ENCODE measurements at places on chromosomes 2 and 18.

GRCh38 chr2:235551965-235552364 is 58.1 kb downstream of the AGAP1 start:
- no peak for DNase-seq

DNA sequence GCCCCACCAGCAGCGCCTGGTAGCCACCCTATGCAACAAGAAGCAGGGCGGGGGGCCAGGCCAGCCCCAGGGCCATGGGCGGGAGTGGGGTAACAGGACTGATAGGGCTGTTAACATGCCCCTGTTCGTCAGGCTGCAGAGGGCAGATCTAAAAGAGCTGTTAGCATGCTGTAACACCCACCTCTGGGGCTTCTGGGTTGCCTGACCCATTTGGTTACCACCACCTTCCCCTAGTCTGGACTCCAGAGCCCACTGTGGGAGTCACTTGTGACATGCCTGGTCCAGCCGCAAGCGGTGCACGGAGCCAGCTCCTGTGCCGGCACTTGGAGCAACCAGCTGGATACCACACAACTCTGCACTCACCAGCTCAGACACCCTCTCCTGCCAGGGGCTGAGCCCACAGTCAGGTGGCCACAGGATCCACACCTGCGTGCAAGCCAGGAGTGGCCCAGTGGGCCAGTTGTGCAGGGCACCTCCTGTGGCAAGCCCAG is 2.1 kb downstream of the METTL8 start:
- DNase-seq = no peak

DNA sequence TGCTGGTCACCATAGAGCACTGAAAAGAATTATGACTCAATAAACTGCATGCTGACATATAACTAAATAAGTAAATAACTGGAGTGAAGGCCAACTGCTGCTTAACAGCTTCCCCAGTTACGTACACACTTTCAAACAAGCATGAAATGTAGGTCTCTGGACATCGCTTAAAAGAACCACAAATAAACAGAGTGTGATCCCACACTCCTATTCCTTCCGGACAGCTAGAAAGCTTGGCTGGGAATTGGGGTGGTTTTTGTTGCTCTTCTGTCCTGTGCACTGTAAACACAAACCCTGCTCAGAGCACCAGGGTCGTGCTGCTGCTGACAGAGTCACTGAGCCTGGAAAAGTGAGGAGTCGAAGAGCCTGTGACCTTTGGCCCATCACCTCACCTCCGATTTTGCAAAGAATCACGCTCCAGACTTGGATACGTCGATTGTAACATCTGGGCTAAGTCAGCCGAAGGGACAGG is 162.7 kb upstream of the NT5C1B start:
- no peak for DNase-seq

- DNase-seq = no peak
Measured at GRCh38 chr18:46809145-46809544, 52.3 kb upstream of the ST8SIA5 start.

GRCh38 chr2:65453916-65454315 is 21.5 kb upstream of the SPRED2 start:
- no peak for DNase-seq

DNA sequence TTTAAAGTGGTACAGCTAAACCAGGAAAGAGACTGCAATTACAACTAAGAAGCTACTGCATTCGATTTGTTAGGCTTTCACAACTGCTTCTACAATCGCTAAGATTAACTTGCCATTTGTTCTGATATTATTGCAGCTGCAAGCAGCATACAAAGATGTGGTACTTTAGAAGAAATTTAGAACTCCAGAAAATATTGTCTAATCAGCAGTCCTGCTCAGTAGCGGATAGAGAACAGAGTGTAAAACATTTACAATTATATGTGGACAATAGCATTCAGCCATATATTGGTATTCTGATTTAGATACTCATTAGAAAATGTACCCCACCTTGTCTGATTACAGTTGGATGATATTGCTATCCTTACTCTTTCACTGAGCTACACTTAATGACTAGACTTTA is 265.3 kb downstream of the DCC start:
- no peak for DNase-seq

All from inflammatory macrophage (primary cell).